ENCODE measurements at places on chromosomes 5 and 9.

GRCh38 chr9:38017149-38017884, 51.7 kb downstream of the SHB start:
- DNase-seq, result no peak

GRCh38 chr9:38117651-38118050, 48.6 kb upstream of the SHB start:
- no peak for DNase-seq

DNA sequence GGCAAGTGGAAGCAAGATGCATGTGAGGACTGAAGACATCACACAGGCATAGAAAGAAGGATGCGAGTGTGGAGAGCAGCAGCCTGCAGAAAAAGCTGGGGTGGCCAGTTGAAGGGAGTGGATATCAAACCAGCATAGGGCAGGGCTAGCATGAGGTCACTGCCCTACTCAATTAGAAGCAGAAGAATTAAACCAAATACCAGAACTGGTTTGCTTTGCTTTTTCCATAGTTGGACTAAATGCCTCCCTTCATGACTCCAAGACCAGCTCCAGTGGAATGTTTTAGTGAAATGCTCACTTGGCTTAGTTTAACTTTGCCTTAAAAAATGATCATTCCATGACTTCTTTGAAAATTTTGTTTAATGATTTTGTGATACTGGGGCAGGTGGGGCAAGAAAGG, 45.8 kb downstream of the TMEM167A start:
- no peak for DNase-seq

GRCh38 chr5:156378159-156378558, 51.2 kb downstream of the SGCD start:
- DNase-seq, result no peak

- DNase-seq, result no peak
Observed at GRCh38 chr5:154200221-154200620, 9.7 kb downstream of the GALNT10 start.

DNA sequence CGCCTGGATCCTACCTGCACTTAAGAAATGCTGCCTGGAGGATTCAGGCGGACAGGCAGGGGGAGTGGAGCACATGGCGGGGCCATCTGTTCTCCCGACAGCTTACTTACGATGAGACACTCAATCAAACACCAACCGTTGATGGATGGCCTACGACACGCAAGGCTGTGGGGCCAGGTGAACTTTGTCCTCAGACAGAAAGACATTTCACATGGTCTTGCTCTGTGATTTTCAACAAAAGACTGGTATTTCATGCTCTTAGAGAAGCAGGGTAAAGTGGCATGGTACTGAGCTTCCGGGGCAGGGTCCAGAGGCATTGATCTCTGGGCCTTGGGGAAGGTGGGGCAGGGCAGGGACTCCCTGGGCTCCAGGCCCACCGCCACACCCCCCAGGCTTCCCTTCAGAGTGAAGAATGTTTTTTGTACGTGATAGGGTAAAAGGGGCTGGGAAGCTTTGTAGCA, 9.1 kb upstream of the OLFM1 start:
- DNase-seq, result no peak

Measured in activated T-helper 1 cell treated with Interleukin-2 at 50 U/mL for 16 hours (primary cell).